ENCODE measurements at places on chromosomes 7 and 10.

DNA sequence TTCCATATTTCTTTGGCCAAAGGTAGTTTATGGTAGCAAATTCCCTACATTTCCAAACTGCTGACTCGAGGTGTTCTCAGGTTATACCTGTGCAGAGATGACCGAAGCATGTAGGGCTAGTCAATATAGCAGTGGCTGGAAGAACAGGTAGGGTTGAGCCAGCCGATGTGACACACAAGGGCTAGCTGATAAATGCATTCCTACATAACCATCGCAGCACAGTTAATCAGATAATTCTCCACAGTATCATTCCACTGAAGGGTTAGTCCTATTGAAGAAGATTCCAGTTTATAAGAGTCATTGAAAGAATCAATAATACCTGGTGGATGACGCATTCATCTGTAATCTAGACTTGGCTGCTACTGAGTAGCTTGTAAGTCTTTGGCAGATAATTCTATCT lies 220.0 kb downstream of the KIF20B start:
- no peak for DNase-seq

DNA sequence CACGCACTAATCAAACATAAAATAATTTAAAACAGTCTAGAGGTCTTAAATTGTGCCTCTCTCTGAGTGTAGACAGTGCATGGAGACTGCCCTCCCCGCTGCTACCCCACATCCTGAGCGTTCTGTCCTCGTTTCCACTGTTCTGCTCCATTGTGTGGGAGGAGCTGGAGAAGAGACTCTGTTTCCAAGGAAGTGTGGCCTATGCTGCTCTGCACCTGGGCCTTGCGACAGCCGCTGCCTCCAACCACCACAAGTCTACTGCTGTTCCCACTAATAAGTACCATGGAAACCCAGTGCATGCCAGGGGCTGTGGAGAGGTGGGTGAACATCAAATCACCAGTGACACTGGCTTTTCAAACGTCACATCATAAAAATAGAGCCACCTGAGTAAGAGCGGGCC lies 19.6 kb downstream of the NRG3 start:
- DNase-seq = no peak

- no peak for DNase-seq
These were observed 16.9 kb upstream of the AKR1E2 start for GRCh38 chr10:4809156-4809555.

- DNase-seq = no peak
These were observed 597.6 kb downstream of the PARD3 start for GRCh38 chr10:34217524-34217923.

DNA sequence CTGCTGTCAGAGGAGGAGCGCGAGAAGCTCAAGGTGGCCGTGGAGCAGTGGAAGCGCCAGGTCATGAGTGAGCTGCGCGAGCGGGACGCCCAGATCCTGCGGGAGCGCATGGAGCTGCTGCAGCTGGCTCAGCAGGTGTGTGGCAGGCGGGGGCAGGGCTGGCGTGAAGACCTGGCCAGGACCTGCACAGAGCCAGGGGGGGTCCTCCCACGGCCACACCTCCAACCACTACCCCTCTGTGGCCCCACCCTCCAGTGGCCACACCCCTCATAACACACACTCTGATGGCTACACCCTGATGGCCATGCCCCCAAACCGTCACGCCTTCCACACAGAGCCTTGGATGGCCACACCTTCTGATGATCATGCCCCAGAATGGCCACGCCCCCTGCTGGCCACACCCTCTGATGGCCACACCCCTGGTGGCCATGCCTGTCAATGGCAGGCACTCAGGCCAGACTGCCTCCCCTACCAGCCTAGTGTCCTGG lies 23.4 kb upstream of the DPYSL4 start:
- DNase-seq = peak; percentile 40

GRCh38 chr7:29005829-29006228 lies 47.7 kb upstream of the TRIL start:
- DNase-seq = no peak

DNA sequence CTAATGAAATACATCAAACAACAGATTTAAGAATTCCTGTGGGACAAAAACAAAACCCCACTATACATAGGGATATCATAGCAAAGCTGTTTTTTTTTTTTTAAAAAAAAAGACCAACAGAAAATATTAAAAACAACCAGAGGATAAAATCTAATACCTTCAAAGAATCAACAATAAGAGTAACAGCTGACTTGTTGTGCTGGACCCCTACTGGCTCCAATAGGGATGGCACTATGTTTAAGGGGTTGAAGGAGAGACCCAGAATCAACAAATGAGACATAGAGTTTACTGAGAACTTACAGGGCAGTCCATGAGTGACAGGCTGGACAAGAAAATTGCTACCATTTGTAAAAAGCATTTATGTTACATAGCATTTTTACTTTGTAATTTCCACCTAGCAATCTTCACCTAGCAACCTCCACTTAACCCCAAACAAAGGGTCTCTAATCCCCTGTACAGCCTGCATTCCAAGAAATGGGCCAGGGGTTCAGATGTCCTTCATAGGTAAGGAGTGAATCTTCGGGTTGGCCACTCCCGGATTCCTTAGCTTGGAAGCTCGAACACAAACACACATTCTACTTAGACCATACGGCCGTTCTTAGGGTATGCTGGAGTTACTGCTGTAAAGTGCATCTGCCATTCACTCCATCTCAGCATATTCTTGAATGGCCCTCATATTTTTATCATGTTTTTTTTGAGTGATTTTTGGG lies 25.8 kb downstream of the ASZ1 start:
- no peak for DNase-seq

DNA sequence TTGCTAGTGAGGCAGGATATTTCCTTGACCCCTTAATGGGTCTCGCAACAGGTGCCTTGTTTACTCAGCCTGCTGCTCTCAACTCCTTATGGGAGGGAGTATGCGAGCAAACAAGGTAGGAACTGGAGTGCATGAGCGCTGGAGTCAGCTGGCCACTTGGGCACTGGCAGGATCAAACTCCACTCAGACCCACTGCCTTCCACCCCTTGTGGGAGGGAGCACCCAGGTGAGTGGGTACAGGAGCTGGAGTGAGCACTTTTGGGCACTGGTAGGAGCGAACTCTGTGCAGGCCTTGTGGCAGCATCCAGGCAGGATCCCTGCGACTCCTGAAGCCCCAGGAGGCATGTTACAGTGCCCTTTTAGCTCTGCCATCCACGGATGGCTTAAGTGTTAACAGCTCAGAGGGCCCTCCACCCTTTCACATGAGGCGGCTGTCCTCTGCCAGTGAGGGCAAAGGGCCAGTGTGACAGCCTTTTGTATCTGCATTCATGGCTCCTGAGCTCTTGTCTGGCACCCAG lies 123.2 kb downstream of the ST7 start:
- DNase-seq = no peak

DNA sequence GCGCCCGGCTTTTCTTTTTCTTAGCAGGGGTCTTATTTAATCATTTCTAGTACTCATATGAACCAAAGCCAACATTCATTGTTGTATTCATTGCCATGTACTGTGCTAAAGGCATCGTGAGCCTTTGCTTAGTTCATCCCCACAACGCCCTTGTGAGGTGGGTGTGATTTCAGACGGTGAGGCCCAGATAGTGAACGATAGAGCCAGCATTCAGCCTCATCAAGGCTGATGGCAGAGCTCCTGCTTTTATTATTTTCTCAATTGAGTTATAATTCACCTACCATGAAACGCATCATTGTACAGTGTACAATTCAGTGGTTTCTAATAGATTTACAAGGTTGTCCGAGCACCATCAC lies 50.1 kb downstream of the HK1 start:
- no peak for DNase-seq

DNA sequence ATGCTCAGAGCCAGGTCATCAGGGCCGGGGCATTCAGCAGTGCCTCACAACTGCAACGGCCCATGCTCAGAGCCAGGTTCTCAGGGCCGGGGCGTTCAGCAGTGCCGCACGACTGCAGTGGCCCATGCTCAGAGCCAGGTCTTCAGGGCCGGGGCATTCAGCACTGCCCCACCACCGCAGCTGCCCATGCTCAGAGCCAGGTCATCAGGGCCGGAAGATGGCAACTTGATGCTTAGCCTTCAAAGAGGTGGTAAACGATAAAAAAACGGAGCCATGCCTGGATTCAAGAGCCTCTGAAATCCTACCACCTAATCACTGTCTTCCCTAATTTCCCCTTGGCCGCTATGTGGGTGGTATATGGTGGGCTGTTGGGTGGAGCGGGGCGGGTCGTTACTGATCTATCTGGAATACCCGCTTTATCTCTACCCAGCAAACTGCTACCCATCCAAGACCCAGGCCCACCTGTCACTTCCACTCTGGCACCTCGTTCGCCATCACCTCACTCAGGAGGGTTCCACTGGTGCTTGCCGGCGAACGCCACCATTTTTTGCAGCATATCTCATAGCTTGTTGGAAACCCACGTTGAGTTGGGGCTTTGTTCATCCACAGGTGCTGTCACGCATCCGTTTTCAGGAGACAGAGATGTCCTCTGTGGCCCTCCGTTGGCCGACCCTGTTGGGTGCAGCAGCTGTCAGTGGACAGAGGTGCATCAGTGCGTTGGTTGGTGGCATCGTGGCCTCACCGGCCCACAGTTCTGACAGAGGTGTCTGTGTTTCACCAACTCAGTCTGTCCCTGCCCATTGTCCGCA lies 221.1 kb downstream of the EBF3 start:
- DNase-seq = no peak

Data from activated CD4-positive, alpha-beta T cell treated with anti-CD3 and anti-CD28 coated beads, Interleukin-2, amount 10 ng/mL, durations not matched to agents 7 days and 5 days (primary cell).